ENCODE measurements at places on chromosomes 11 and 22.

DNA sequence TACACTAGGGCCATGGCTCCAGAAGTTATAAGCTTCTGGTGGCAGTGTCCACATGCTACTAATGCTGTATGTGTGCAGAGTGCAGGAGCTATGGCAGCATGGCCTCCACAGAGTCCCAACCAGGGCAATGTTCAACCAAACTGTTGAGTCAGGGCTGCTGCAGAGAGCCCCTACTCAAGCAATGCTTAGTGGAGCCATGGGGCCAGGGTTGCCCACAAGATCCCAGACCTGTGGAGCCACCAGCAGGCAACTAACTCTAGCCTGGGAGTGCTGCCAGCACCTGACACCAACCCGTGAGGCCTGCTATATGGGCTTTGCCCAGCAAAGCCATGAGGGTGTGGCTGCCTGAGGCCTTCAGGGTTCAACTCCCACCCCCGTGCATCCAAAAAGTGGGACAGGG is 655.2 kb downstream of the TBC1D22A start:
- DNase-seq, result no peak

GRCh38 chr11:78438298-78438975 is 20.8 kb upstream of the GAB2 start:
- DNase-seq, result no peak

DNA sequence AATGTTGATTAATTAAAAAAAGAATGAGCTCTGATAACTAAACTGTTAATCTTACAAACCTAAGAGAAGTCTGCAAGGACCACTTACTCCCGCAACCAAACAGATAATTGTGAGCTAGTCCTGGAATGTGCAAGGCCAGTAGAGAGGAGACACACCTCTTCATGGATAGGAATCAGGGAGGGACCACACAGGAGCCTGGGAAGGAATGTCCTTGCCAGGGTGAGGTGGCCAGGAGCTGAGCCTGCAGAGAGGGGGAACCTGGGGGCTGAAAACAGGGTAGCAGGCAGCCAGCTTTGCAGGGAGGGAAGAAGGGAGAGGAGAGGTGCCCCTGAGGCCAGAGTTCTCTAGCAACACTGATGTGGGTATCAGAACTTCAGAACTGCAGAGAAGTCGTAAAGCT is 9.4 kb upstream of the NLRP10 start:
- DNase-seq, result no peak

DNA sequence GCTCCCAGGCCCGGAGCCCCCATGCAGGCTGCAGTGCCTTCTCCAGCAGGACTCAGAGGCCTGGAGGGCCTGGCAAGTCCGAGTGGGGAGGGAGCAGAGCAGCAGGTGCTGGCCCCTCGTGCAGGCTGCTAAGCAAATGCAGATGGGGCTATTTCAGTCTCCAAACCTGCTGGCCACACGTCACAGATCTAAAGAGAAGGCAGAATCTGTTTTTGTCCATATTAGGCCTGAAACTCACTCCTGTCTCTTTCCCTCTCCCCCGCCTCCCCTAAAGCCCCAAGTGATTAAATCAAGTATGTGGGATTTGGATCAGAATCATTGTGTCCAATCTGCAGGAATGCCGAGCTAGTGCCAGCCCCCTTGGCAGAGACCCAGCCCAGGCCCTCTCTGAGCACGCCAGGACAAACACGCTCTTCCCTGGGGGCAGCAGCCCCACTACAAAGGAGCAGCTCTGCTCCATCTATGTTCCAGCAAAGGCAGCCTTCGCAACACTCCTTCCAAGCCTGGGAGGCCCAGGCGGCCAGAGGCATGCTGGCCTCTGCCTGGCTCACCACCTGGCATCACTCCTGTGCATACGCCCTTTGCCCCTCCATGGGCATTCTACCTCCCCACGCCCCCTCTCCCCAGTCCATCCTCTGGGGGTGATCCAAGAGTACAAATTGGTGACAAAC is 26.5 kb downstream of the RPL27A start:
- DNase-seq, result peak; percentile 77

DNA sequence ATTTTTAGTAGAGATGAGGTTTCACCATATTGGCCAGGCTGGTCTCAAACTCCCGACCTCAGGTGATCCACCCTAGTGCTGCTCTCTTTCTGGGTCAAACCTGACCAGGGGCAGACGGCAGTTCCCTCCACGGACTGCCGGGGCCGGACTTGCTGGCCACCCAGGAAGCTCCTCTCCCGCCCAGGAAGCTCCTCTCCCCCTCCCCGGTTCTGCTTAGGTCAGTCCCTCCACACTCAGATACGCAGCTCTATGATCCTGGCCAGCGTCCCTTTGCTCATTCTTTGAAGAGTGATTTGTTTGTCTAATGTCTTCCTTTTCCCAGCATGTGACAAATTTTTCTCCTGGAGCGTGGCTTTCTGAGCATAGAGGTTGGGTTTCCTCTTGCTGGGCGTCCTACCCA is 125.3 kb upstream of the B3GAT1 start:
- no peak for DNase-seq

- peak; percentile 55 for DNase-seq
Measured at GRCh38 chr11:123580557-123581275, 73.7 kb downstream of the SCN3B start.

DNA sequence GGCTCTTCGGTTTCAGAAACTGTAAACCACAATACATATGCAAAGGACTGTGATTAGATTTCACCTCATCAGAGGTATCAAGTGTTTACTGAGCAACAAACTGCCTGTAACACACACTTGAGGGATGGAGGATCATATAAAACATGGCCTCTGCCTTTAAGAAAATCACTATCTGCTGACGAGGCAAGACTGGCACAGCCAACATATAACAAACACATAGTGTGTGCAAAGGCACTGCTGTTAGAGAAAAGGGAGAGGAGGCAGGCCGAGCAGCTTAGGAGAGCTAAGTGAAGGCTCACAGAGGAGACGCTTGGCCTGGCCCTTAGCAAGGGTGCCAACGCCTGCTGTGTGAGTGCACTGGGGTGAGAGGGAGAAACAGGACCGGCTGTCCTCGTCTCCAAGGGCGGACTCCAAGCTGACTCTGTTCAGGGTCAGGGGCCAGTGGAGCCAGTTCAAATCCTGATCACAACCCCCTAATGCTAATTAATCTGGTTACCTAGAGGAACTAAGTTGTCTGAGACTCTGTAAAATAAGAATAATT is 48.2 kb downstream of the LRFN4 start:
- no peak for DNase-seq

- DNase-seq, result no peak
Measured at GRCh38 chr22:20602609-20603164, 95.3 kb downstream of the MED15 start.

GRCh38 chr11:32902089-32902665 is 9.6 kb downstream of the QSER1 start:
- no peak for DNase-seq

DNA sequence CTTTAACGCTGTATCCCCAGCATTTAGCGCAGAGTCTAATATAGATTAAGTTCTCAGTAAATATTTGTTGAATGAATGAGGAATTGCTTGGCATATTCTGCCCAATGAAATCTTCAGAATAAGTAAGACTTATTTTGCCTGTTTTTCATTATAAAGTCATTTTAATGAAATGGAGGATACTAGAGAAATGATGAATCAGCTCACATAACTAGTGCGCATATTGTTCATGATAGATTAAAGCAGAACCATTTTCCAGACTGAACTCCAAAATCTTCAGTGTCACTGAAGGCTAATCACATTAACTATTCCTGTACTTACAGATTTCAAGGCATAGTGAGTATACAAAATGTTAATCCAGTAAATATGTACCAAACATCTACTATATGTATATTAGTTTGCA is 29.6 kb downstream of the ACER3 start:
- no peak for DNase-seq

- DNase-seq, result no peak
Measured at GRCh38 chr11:47998733-47999359, 18.5 kb downstream of the PTPRJ start.

- no peak for DNase-seq
Measured at GRCh38 chr11:45834298-45834756, 12.9 kb upstream of the CRY2 start.

DNA sequence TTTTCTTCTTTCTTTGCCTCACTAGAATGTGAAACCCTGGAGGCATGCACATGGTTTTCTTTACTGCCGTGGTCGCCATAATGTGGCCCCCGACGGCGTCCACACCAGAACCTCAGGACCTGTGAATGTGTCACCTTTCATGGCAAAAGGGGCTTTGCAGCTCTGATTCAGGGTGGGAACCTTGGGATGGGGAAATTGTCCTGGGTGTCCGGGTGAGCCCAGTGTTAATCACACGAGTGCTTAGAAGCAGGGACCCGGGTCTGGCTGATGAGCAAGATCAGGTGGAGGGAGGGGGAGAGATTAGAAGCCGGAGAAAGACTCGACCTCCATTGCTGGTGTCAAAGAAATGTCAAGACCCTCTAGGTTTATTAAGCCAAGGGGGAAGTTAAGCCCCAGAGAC is 74.7 kb upstream of the SHISAL1 start:
- DNase-seq, result no peak

DNA sequence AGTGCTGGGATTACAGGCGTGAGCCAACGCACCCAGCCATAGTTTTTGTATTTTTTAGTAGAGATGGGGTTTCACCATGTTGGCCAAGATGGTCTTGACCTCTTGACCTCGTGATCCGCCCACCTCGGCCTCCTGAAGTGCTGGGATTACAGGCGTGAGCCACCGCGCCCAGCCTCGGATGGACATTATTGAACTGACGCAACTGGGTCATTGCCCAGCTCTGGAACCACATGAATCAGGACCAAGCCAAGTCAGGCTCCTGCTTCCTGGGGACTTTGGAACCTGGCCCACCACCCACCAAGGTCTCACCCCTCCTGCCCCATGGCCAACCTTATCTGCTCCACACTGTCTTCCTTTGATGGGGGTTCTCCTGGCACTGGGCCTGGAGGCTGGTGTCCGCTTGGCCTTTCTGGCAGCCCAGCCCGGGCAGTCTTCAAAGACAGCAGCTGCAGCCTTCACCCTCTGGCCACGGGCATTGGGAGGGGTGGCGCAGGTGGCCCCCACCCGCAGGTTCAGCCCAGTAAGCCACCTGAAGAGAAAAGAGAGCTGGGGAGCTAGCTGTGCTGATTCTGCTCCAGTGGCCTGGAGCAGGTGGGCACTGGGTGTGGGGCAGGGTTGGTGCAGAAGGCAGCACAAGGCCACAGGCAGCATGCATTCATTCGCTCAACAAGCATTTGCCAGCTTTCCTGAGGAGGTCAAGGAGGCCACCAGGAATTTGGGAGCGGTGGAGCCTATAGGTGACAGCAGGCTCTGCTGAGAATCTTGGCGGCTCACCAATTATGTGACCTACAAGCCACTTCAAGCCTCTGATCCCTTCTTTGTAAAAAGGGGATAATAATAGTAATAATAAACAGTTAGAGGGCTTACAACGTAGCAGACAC is 5.7 kb downstream of the CHADL start:
- no peak for DNase-seq

DNA sequence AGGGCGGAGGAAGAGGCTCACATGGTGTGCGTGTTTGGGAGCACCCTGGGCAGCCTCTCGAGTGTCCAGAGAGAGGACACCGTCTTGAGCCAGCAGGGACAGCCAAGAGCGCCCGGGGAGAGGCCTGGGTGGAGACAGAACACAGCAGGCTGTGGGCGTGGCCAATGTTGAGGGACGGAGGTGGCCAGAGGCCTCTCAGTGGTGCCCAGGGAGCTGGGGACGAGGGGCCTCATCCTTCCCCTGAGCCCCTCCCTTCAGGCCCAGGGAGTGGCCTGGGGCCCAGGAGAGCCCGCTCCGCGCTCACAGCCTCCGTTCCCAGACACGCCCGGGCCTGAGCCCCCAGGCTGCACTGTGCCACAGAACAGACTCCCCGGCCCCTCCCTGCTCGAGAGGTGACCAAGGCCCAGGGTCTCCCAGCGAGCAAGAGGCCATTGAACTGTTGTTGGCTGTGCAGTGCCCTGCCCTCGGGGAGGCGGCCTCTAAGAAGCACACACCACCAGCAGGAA is 48.4 kb downstream of the CDKN1C start:
- peak; percentile 87 for DNase-seq

DNA sequence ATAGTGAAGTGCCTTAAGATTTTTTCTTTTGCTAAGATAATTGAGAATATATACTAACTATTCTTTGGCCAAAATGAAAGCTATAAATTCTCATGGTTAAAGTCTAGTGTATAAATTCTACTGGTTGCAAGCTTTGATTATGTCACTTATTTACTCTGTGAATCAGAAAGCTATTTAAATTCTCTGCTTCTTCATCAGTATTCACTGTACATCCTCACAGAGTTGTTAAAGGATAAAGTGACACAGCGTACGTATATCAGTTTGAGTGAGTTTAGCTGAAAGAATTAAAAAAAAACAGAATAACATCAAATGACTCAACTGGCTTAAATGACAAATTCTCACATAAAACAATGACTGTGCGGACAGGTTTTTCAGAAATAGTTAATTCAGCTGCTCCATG is 453.1 kb downstream of the NELL1 start:
- DNase-seq, result no peak

DNA sequence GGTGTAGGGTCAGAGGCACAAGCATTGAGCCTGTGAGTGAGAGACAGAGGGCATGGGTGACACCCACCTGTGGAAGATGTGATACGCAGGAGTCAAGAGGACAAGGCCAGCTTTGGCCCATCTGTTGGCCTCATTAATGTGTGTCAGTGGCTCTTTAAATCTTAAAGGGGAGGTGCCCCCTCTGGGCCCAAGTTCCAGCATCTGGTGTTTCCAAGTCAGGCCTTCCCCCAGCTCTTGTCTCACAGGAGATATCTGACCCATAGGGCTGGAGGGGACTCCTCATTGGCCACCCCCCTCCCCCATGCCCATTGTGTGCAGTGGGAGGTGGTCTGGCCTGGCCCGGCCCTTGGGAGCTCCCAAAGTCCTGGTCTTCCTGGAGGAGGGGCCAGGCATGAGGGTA is 8.9 kb downstream of the KCNK7 start:
- peak; percentile 75 for DNase-seq

- DNase-seq, result no peak
Measured at GRCh38 chr11:70887542-70887827, 364.9 kb downstream of the SHANK2 start.

- no peak for DNase-seq
Measured at GRCh38 chr11:119376197-119376847, 5.2 kb downstream of the USP2 start.
